ENCODE measurements at places on chromosomes 5 and 9. TPM values are rescaled to one million over a fixed set of nuclear protein-coding genes. Genes with fewer than 3 reads are reported as not detected.

Gene SPOCK1
- not detected for total RNA-seq

Gene TNFAIP8
- total RNA-seq: 137 TPM

Gene HOMER1
- total RNA-seq: 7.3 TPM

Gene WDR38
- total RNA-seq: not detected

Gene CD74
- 363 TPM for total RNA-seq

Gene LECT2
- not detected for total RNA-seq

Gene TEX48
- 1.7 TPM for total RNA-seq
